Panc1 (cell line): ENCODE measurements at places on chromosomes 13 and 19.

DNA sequence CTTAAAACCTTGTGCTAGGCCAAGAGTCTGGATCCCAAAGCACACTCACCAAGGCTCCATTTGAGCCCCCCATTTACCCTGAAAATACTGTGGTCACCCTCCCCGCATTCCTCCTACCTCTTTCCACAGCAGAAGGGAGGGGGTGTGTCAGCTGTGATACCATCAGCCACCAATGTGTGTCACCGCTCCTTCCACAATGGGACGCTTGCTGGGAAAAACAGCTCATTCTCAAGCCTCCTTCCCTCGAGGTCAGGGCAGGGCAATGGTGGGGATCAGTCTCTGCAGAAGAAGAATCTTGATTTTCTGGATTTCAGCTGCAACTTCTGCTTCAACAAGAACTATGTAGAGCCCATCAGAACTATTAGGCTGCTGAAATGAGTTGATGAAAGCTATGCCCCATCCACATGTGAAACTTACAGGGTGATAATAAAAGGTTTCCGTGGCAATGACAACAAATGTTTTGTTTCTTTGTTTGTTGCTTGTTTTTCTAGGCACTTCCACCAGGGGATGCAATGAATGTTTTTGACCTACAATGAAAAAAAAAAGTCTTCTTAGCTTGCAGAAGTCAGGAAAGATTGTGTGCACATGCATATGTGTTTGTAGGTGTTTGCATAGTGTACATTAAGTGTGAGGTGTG, 26.4 kb upstream of the ZNF507 start:
- DNase-seq = no peak

DNA sequence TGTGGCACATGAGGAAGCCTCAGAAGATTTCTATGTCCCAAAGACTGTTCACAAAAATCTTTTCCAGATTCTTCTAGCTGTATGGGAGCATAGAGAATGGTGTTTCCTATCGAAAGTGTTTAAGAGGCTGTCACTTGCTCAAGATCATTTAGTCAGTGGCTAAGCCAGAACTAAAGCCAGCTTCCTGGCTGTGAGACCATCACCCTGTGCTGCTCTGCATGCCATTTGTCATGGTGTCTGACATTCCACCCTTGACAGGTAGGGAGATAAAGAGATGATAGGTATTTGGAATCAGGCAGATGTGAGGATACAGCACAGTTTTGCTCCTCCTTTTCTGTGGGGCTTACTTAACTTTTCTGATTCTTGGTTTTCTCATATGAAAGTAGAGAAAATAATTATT, 177.3 kb downstream of the DNAJC15 start:
- DNase-seq = no peak

DNA sequence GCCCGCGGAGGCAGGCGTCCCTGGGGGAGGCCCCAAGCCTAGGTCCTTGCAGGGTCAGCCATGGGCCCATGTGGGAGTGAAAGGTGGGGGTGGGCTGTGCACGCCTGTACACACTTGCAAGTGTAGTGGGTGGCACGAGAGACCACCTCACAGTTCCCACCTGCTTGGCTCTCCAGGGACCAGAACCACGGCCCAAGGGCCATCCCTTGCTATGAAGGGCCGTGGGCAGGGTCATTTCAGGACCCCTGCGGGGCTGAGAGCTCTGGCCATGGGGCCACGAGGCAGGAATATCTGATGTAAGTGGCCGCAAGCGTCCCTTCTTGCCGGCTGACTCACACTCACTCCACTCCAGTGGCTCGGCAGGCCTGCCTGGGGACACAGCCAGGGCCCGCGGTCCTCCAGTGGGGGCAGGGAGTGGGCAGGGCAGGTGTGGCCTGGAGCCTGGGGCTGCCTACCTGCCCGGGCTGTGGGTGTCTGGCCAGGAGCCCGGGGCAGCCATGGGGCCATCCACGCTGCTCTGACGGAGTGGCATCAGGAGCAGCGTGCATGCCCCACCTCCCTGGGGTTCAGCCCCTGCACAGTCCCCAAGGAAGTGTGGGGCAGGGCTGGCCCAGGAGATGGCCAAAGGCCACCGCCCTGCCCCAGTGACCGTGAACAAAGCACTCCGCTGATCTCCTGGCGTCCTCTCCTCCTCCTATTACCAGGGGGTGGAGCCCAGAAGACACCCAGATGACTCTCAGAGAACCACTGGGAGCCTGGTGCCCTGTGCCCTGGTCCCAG, 8.6 kb upstream of the MKNK2 start:
- peak; percentile 67 for DNase-seq

DNA sequence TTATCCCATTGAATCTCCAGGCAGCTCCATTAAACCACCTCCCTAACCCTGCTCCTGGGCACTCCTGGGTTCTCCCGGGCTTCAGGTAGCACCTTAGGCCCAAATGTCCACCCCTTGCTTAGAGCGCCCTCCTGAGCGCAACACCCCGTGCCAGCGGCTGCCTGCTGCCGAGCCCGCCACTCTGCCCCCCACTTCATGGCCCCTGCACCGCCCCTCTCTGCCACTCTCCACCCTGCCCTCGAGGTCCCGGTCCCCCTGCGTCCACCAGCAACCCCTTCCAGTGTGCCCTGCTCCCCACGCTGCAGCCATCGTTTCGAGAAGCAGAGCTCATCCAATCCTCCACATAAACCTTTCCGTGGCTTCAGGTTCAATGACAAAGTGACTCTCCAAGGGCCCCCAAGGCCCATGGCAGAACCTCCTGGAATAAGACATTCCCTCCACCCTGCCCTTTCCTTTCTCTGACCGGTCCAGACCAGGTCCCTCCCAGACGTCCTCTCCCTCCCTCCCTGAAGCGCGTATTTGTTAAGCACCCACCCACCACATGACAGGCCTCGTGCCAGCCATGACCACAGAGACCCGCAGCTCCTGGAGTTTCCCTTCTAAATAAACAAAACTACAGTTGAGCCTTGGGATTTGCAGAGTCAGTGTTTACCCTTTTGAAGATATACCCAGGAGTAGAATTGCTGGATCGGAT, 66.6 kb downstream of the ARHGEF18 start:
- no peak for DNase-seq

DNA sequence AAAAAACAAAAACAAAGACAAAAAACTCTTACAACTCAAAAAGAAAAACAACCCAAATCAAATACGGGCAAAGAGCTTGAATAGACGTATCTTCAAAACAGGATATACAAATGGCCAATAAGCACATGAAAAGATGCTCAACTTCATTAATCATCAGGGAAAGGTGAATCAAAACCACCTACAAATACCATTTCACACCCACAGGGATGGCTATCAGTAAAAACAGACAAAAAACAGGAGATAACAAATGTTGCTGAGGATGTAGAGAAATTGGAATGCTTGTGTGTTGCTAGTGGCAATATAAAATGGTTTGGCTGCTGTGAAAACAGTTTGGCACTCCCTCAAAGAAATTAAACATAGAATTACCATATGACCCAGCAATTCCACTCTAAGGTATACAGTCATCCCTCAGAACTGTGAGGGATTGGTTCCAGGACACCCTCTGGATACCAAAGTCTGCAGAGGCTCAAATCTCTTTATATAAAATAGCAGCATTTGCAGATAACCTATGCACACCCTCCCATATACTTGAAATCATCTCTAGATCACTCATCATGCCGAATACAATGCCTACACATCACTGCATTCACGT, 29.7 kb downstream of the MLLT1 start:
- no peak for DNase-seq
